ENCODE measurements at places on chromosomes 6 and 20.

- DNase-seq = no peak
Measured at GRCh38 chr6:153368131-153368530, 237.0 kb upstream of the RGS17 start.

DNA sequence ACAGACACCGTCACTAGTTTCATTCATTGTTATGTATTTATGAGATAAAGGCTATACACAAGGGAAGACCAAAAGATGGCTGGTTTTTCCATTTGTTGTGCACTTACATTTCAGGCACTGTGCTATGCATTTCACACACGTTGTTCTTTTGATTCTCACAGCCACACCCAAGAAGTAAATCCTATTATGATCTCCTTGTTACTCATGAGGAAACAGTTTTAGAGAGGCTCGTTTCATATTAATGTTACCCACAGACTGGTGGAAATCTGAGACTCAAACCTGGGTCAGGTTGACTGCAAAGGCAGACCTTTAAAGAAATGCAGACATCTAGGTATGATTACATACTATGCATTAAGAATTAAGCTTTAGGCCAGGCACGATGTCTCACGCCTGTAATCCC is 34.9 kb downstream of the SHLD1 start:
- no peak for DNase-seq

GRCh38 chr20:1900321-1900801 is 5.2 kb downstream of the SIRPA start:
- DNase-seq = peak; percentile 66

GRCh38 chr6:132763269-132763668 is 5.6 kb upstream of the VNN2 start:
- peak; percentile 83 for DNase-seq

GRCh38 chr20:51871943-51872342 is 69.6 kb upstream of the SALL4 start:
- DNase-seq = no peak

DNA sequence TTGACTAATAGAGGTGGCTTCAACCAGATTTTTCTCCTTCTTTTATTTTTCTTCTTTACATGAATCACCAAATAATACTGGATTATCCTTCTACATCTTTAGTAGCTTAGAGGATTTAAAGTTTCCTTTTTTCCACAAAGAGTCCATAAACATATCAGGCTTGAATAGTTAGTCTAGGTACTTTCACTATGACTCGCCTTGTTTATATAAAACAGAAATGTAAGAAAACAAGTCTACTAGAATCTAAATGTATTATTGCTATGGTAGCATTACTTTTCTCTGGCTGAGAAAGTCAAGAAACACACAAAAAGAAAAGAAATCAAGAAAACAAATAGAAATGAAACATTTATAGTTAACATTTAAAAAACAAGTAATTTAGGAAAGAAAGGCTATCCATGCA is 215.2 kb downstream of the PTPRK start:
- DNase-seq = no peak

DNA sequence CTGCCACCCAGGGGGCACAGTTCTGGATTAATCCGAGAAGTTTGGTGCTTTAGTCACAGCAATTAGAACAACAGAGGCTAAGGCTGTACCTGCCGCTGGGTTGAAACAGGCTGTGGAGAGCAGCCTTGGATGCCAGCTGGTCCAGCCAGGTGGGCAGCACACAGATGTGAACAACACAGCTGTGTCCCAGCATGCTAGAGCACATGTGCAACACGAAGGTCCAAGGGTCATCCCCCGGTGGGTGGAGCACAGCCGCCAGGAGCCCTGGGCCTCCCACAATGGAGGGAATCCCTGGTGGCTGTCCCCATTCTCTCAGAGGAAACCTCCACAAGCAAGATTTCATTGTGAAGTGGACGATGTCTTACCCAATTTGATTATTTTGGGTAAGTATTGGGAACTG is 99.2 kb upstream of the SYNDIG1 start:
- DNase-seq = no peak

- no peak for DNase-seq
Measured at GRCh38 chr20:9140162-9140760, 71.4 kb downstream of the PLCB4 start.

DNA sequence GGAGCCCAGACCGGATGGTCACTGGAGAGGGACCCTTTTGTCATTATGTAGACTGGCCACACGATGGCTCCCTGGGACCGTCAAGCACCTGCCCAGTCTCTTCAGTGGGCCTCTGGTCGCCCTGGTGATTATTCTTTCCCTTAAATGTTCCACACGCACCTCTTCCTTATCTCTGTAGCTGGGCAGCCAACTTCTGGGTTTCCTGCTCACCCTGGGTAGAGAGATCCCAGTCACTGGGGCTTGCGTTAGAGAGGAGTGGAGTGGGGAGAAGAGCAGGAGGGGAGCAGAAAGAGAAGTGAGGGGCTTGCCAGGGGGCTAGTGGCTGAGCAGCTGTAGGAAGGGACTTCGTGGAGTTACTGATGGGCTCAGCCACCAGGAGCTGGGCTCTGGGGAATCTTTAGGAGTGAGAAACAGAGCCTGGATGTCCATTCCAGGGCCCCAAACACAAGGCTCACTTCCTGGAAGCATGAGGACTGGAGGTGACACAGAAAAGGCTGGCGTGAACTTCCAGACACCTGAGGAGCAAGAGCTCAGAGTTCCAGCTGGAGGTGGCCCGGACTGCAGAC is 150.1 kb downstream of the DHX35 start:
- peak; percentile 38 for DNase-seq

GRCh38 chr6:91534614-91535013 is 947.7 kb upstream of the MAP3K7 start:
- DNase-seq = no peak

GRCh38 chr6:149264629-149265028 is 52.9 kb upstream of the TAB2 start:
- DNase-seq = peak; percentile 14

- no peak for DNase-seq
Measured at GRCh38 chr6:25511376-25511775, 140.6 kb upstream of the SCGN start.

- peak; percentile 82 for DNase-seq
Measured at GRCh38 chr6:33199687-33200218, 712 bp downstream of the RXRB start.

GRCh38 chr6:18264219-18264922 is at the start of gene DEK:
Gene DEK, minus strand, starts transcription at chr6:18264530. Its CDS starts 543 bp downstream, at chr6:18263987.
- peak; percentile 86 for DNase-seq

GRCh38 chr6:163300838-163301237 is 113.7 kb upstream of the QKI start:
- DNase-seq = no peak

DNA sequence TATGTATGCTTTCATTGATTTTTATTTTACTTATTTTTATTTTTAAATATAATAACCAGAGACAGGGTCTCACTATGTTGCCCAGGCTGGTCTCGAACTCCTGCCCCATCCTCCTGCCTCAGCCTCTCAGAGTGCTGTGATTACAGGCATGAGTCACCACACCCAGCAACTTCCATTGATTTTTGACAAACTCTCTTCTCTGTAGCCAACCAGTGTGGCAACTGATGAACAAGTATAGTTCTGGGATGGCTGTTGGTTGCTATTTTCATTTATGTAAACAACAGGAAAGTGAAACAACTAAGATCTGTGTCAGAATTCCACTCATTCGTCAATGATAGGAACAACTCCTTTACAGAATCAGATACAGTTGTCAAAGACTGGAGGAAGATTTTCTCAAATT is 356.7 kb upstream of the JARID2 start:
- DNase-seq = no peak

- DNase-seq = no peak
Measured at GRCh38 chr6:5248302-5249098, 12.2 kb downstream of the LYRM4 start.

DNA sequence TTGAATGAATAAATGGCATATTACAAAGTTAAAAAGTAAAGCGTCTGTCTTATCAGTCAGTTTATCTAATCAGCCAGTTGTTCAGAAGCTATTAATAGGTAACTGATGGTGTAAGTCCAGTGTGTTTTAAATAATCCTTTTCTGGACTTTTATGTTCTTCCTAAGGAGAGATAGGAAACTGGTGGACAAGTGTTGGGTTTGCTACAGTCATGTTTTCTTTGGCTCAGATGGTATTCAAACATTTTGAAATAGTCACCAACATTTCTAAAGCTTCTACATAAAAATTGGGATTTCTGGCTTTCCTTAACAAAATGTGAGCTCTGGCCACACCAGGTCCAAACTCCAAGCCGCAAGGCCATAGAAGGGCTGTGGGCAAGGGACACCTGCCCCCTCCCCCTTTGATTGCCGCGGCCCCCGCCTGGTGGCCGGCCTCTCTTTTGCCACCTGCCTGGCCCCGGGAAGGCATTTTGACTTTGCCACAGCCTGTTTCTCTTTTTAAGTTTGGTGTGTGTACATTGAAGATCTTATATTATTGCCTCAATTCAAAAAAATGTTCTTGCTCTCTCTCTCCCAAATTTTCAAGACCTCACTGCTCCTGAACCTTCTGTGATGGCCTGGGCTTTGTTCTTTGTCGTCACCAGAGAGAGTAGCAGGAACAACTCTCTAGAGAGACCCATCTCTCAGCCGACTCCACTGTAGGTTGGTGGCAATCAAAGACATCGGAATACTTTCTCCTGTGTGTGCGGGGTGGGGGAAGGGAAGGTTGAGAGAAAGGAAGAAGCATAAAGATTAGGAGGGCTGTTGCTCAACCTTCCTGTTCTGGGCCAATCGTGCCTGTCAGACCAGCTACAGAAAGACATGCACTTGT is 84.0 kb upstream of the ZNF217 start:
- no peak for DNase-seq

GRCh38 chr6:152356662-152357061 is 280.5 kb downstream of the SYNE1 start:
- peak; percentile 48 for DNase-seq

DNA sequence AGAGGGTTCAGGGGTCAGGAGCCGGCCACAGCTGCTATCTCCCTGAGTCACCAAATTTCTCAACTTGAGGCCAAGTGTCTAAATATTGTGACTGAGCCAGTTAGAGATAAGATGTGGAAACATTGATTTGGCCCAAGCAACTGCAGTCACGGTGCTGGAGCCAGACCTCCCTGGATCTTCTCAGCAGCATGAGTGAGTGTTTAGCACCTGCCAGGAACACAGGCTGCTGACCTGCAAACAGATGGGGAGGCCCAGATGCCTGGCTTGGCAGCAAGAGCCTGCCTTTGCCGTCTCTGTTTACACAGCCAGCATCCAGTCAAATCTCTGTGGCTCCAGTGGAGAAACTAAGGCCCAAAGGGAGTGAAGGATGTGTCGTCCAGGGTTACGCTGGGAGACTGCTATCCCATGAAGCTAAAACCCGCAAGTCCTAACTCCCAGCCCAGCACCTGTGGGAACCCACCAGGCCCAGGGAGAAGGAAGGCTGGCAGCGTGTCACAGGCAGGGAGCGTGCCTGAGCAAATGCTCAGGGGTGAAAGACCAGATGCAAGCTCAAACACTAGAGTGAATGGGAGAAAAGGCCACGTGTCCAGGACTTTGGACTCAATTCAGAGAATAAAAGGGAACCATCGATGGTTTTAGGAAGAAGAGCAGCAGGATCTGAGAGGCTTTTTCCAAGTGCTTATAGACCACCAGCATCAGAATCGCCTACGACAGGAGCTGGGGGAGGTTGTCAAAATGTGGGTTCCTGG is 15.9 kb upstream of the PTGIS start:
- no peak for DNase-seq

DNA sequence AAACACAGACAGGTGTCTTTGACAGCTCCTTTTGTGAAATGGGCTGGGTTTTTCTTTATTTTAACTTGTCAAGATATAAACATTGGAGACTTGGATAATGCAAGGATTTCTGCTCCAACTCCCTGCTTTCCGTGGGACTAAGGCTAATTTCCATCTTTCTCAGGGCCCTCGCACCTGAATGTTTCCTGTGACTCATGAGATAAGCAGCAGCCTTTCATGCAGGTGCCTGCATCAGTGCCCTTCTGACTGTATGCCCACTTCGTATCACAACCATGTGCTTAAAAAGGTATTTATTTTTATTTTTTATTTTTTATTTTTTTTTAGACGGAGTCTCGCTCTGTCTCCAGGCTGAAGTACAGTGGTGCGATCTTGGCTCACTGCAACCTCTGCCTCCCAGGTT is 736.1 kb downstream of the DOK5 start:
- no peak for DNase-seq

DNA sequence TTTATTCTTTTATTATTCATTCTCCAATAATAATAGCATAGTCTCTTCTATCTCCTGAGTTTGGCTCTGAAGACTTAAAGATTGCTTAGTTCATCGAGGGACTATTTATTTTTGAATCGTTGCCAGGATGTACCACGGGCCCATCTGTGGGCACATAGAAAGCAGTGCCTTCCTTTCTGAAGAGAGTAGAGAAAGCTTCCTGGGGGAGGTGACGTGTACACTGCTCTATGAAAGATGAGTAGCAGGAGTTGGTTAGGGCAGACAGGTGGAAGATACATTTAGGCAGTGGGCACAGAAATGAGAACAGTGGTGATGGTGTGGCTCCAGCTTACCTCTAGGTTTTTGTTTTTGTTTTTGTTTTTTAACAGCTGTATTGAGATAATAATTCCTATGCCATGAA is 98.4 kb downstream of the CDKAL1 start:
- DNase-seq = no peak

GRCh38 chr20:43507150-43508080 is at the start of gene L3MBTL1:
Gene L3MBTL1, plus strand, starts transcription at chr20:43507697. Its CDS starts 5,807 bp downstream, at chr20:43513504.
- DNase-seq = no peak

GRCh38 chr6:6891949-6892461 is 215.8 kb upstream of the RREB1 start:
- DNase-seq = no peak

- no peak for DNase-seq
Measured at GRCh38 chr6:111970426-111970825, 83.5 kb upstream of the CCN6 start.

GRCh38 chr6:32092760-32093497 is 16.2 kb downstream of the TNXB start:
- DNase-seq = no peak

GRCh38 chr6:150720774-150721233 is 121.1 kb downstream of the PLEKHG1 start:
- peak; percentile 84 for DNase-seq

GRCh38 chr20:24993337-24994185 is 1.0 kb upstream of the APMAP start:
- DNase-seq = peak; percentile 40

GRCh38 chr6:40672087-40672486 is 84.9 kb upstream of the LRFN2 start:
- no peak for DNase-seq

GRCh38 chr20:44396369-44397130 is 41.1 kb downstream of the HNF4A start:
- DNase-seq = no peak

- DNase-seq = no peak
Measured at GRCh38 chr6:53119349-53119748, 29.3 kb downstream of the GCM1 start.

DNA sequence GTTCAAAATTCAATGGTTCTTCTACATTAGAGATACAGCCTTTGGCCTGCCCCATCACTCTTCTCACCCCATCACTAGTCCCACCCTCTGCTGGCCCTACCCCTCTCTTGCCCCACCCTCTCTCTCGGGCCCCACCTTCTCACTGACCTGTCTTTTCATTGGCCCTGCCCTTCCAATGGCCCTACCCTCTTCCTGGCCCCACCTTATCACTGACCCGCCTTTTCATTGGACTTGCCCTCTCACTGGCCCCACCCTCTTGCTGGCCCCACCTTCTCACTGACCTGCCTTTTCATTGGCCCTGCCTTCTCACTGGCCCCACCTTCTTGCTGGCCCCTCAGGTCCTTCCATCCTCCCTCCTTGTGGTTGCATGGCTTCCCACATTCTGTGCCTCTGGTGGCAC is 107.2 kb upstream of the PLEKHG1 start:
- DNase-seq = peak; percentile 15
